ENCODE measurements at places on chromosomes 12 and 14.

DNA sequence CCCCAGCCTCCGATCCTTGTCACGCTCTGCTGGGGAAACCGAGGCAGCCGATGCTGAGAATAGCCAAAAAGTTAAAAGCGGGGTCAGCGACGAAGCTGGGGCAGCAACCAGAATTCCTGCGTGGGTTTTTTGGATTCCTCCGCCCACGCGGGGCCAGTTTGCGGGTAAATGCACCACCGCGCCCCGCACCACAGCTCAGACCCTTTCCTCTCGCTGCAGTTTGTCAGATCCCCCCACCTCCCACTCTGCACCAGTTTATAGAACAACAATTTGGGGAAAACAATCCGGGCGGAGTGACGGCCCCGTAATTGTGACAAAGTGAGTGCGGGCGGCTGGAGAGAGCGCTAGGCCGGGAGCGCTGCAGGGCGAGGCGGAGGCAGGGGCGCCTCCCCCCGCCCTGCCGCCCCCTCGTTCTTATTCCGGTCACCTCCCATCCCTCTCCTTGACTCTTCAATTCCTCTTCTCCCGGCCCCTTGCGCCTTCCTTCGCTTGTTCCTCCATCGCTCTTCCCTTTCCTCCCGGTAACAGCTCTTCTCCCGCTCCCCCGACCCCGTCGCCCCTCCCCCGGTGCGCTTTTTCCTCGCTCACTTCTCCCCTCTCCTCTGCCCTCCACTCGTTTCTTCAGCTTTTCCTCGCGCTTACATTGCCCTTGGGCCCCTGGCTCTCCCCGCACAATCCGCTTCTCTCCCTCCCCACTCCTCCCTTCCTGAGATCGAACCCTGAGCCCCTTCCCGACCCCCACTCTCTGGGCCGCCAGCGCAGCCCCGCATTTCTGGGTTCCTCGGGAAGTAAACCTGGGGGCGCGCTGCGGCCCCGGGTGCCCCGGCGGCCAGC is 646 bp upstream of the DNAJC22 start:
- DNase-seq = no peak

- peak; percentile 61 for DNase-seq
Observed at GRCh38 chr14:50001151-50001998, 108.5 kb downstream of the ARF6 start.

GRCh38 chr14:102545461-102546265 is 36.1 kb upstream of the ANKRD9 start:
- DNase-seq = no peak

- DNase-seq = no peak
Observed at GRCh38 chr12:109944561-109945359, 44.7 kb downstream of the TCHP start.

GRCh38 chr14:106625186-106625585 is 1098.8 kb downstream of the TMEM121 start:
- no peak for DNase-seq

- no peak for DNase-seq
Observed at GRCh38 chr12:120734210-120734609, 8.6 kb downstream of the ACADS start.

GRCh38 chr14:104590240-104590965 is 10.8 kb downstream of the C14orf180 start:
- no peak for DNase-seq

- no peak for DNase-seq
Observed at GRCh38 chr12:92866418-92866817, 62.7 kb downstream of the EEA1 start.

GRCh38 chr12:62862259-62862881 is 72.6 kb downstream of the PPM1H start:
- no peak for DNase-seq

- DNase-seq = no peak
Observed at GRCh38 chr12:89706986-89707702, 1.5 kb downstream of the ATP2B1 start.

- no peak for DNase-seq
Observed at GRCh38 chr12:122684297-122684813, 18.8 kb downstream of the HCAR2 start.

DNA sequence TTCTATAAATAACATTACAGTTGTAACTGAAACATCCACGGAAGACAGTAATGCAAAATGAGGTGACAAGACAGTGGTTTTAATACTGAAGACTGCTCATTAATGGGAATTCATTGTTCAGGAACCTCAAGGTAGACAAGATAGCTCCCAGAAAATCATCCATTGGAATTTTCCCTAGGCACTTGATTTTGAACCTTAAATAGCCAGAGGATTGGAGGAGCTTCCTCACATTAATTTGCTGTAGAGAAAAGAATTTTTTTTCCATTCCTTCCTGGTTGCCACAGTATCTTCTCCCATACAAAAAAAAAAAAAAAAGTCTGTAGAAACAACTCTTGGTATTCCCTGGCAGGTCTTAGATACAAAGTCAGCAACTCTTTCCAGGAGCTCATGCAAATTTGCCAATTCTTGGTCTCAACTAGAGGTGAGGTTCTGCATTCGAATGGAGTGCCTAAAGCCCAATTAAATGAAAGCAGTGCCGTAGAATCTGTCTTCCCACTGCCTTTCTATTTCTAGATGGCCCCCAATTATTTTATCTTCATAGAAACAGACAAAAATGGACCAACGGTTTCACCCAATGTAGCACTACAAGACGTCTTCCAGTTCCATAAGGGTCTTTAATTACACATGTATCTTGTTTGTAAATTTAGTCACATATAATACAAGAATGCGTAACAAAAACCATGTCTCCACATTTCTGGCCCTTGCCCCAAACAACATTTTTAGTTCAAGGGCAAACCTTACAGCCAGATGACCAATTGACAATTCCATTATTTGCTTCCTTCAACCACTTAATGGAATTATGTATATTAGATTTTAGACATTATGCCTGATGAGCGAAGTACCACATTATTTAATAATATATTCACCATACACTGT is 13.5 kb downstream of the SLC38A2 start:
- DNase-seq = no peak

DNA sequence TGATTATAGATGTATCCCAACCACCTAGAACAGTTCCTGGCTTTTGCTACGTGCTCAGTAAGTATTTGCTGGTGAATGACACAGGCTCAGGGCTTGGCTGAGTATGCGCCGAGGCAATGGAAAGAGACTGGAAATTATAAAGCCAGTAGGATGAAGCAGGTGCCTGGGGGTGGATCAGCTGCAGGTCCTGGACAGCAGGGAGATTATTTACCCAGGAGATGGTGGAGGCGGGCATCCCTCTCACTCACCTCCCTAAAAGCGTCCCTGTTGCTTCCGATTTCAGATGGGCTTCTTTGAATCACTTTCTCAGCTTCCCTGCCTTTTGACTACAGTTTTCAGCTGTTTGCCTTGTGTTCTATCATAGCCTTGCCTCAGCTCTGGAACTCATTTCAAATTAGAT is 6.4 kb downstream of the SLC6A13 start:
- DNase-seq = no peak

GRCh38 chr12:102390068-102390467 is 90.3 kb downstream of the IGF1 start:
- DNase-seq = no peak

DNA sequence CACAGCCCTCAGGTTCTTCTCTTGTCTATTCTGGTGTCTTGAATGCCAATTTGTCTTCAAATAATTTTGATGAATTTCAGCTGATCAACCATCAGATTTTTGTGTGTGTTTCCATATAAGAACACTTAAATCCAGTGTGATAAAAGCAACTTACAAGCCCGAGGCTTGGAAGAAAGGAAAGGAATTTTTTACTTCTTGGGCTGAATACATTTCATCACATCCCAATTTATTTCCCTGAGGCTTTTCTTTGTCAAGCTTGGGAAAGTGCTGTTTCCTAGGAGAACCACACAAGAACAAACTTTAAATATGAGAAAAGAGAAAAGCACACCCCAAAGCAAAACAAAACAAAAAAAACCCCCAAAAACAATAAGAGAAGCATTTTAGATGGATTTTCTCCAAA is 26.6 kb downstream of the GPRC5D start:
- DNase-seq = no peak

GRCh38 chr12:59695379-59695778 is 99.5 kb downstream of the SLC16A7 start:
- DNase-seq = no peak

DNA sequence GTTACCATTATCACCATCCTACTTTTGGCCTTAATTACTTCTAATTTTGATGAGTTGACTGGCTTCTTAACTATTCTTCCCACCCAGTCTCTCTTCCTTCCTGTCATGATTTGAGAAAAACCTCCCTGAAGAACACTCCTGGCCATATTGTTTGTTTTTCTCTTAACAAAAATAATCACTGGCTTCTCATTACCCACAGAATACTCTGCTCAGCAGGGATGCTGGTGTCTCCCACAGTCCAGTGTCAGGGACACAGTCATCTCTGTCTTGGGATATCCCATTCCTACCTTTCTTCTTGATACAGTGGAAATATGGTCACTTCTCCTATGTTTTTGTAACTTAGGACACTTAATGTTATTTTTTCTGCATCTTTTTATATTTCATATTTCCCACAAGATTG is 103.7 kb downstream of the SRGAP1 start:
- no peak for DNase-seq

GRCh38 chr12:108542320-108542719 is 18.7 kb downstream of the SART3 start:
- no peak for DNase-seq
